Fibroblast of gingiva (primary cell): ENCODE measurements at places on chromosomes 12 and 14.

- DNase-seq: no peak
Observed at GRCh38 chr12:115774148-115774895, 503.2 kb downstream of the MED13L start.

GRCh38 chr14:76514213-76514998 lies 138.5 kb downstream of the ESRRB start:
- DNase-seq: no peak

- peak; percentile 27 for DNase-seq
Observed at GRCh38 chr12:47378222-47378582, 298.4 kb upstream of the AMIGO2 start.

DNA sequence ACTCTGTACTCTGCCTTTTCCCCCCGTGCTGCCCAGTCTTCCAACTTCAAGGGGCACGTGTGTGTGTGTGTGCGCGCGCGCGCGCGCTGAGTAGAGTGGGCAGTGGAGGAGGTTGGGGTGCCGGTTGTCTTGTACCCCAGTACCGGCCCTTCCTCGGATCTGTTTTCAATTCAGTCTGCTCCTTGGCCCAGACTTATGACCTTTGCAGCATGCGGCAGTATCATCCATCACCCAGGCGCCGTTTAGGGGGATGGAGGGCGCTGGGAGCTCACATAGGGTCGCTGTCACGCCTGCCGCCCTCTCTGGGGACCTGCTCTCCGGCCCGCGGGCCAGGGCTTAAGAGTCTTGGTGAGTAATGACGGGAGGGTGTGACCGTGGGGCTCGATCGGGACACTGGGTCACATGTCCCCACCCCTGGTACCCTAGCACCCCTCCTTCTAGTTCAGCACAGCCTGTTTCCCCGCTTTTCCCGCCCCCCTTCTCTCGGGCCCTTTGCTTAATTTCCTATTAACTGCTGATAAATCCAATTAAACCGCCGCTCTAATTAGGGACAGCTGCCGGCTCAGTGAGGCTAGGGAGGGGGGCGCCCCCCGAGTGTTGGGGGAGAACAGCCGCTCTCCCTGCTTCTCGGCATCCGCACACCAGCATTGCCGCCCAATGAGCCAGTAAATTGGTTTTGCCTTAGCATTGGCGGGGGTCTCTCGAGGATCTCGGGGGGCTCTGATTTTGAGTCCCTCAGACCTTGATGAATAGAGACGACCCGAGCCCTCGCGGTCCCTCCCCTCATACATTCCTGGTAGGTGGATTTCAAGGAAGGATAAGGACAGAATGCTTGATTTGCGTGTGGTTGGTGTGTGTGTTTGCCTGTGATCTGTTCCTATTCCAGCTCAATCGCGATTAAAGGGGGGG lies 9.3 kb downstream of the STAC3 start:
- no peak for DNase-seq

DNA sequence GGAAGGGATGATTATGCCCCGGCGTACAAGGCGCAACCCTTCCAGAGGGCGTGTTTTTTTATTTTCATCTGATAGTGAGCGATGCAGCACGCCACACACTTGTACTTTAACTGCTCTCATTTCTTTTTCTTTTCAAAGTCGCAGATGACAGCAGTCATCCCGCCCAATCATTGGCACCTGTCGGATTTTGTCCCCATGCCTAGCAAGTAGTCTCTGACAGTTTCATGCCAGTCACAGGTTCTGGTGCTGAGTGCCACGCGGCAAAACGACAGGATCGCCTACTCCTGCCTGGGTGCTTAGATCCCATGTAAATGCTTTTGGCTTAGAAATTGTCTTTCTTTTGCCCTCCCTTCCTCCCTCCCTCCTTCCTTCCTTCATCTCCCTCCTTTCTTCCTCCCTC lies 117.7 kb downstream of the GLT1D1 start:
- no peak for DNase-seq

GRCh38 chr12:123106640-123107359 lies 44.1 kb downstream of the PITPNM2 start:
- DNase-seq: no peak

GRCh38 chr12:67991158-67991557 lies 1.9 kb downstream of the IFNG-AS1 start:
- no peak for DNase-seq

DNA sequence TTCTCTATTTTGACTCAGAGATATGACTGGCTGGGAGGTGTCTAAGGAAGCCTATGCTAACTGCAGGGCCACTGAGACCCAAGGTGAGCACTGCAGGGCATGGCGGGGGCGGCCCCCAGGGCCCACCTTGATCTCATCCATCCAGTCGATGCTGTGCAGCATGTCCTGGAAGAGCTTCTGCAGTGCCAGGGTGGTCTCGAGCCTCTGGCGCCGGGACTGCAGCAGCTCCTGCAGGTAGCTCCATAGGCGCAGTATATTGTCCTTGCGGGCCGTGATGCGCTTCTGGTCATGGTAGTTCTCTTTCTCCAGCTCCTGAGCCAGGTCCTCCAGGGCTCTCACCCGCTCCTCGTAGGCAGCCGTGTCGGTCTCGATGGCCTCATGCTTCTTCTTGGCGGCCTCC lies 84.5 kb downstream of the SPTB start:
- no peak for DNase-seq

GRCh38 chr12:1474574-1475153 lies 119.7 kb downstream of the FBXL14 start:
- peak; percentile 93 for DNase-seq
